ENCODE measurements at places on chromosomes 1 and 21.

- DNase-seq = no peak
Observed at GRCh38 chr21:44018813-44019567, 6.9 kb downstream of the TRAPPC10 start.

- DNase-seq = no peak
Observed at GRCh38 chr1:147273409-147274336, 31.2 kb downstream of the CHD1L start.

GRCh38 chr1:166789286-166789685 lies 50.0 kb upstream of the POGK start:
- no peak for DNase-seq

GRCh38 chr1:225830841-225831240 lies 20.9 kb downstream of the EPHX1 start:
- DNase-seq = no peak

DNA sequence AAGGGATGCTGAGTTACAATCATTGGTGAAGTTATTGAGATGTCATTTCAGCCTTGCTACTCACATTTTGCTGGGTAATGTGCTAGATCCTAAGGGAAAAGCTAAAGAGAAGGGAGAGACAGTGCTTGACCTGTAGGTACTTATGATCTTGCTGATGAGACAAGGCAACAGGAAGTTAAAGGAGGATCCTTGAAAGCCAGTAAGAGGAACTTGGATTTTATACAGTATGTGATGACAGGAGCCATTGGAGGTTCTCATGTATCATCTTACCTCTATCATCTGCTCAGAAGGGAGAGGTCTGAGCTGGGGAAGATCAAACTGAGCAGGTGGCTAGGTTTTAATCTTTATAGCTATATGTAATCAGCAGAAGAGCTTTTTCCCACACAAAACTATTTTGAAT lies 6.3 kb downstream of the APOBEC4 start:
- DNase-seq = no peak

- DNase-seq = no peak
Observed at GRCh38 chr1:5647234-5647633, 345.0 kb downstream of the NPHP4 start.

- no peak for DNase-seq
Observed at GRCh38 chr1:82401116-82401515, 600.4 kb downstream of the ADGRL2 start.

DNA sequence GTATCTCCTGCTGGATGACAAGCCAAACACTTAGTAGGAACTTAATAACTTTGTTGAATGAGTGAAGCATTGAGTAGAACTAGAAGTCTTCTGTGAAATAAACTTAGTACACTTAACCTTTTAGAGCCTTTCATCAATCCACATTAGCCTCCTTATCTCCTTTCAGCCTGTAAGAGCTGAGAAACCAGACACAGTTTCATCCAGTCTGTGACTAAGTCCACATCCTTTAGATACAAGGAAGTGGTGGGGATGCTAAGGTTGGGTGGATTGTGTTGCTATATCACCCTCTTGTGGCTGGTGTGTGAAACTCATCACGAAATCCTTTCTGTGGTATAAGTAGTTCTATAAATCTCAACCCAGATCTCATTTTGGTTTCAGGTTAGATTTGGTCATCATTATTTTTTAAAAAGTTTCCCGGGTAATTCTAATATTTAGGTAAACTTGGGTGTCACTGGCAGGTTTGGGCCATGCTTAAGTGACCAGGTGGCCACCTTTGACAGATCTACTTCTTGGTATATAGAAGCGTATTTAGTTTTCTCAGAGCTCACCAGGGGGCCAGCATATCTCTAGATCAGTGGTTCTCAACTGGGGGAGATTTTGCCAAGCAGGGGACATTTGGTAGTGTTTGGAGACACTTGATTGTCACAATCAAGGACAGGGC lies 27.8 kb upstream of the CD84 start:
- DNase-seq = peak; percentile 26

- no peak for DNase-seq
Observed at GRCh38 chr1:15178571-15179484, 25.3 kb downstream of the TMEM51 start.

GRCh38 chr1:209105701-209106100 lies 477.8 kb upstream of the CAMK1G start:
- no peak for DNase-seq

GRCh38 chr21:44262338-44263056 lies 800 bp upstream of the DNMT3L start:
- no peak for DNase-seq

- no peak for DNase-seq
Observed at GRCh38 chr1:5742801-5743200, 249.4 kb downstream of the NPHP4 start.

DNA sequence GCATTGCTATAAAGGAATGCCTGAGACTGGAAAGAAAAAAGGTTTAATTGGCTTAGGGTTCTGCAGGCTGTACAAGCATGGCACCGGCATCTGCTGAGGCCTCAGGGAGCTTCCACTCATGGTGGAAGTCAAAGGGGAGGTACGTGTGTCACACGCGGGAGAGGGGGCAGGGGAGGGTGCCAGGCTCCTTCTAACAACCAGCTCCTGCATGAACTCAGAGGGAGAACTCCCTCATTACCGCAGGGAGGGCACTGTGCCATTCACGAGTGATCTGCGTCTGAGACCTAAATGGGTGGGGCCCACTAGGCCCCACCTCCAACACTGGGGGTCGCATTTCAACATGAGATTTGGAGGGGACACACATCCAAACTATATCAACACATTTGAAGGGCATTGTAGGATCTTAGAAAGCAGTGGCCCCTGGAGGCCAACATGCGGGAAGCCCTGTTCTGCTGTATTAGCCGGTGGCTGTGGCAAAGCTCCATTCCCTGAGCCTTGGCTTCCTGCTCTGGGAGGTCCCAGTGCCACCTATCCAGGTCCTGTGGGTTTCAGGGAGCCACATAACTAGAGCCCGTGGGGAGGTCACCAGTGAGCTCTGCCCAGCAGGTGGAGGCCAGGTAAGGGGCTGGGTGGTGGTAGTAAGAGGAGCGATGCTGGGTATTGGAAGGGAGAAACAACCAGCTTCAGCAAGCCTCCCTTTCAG lies 10.0 kb downstream of the WNT3A start:
- no peak for DNase-seq

DNA sequence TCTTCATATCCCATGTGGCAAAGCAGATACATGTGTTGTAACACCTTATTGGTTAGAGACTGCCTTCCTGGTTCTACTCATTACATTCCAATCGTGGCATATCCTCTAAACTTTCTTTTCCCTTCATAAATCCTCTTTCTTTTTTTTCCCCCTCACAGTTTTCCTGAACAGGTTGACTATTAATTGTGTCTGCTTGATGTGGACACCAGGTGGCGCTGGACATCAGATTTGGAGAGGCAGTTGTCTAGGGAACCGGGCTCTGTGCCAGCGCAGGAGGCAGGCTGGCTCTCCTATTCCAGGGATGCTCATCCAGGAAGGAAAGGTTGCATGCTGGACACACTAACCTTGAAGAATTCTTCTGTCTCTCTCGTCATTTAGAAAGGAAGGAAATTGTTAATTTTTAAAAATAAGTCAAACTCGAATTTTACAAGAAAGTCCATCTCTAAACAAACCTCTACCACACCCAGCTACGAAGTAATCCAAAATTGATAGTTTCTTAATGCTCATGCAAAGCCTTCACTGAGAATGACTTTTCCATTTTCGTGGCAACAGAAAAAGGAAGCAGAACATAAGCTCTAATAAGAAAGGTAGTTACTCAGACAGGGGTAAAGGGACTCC lies 59.4 kb upstream of the ASB17 start:
- DNase-seq = peak; percentile 71

DNA sequence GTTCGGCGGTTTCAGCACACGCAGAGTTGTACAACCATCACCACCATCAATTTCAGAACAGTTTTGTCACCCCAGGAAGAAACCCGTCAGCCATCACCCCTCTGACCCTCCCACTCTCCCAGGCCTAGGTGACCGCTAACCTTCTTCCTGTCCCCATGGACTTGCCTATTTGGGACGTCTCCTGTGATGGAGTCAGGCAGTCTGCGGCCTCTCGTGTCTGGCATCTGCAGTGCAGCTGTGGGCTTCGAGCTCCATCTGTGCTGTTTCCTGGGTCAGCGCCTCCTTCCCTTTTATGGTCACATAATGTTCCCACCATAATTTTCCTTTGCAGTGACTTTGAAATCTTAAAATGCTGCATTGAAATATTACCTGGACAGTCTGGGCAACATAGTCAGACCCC lies 24.4 kb downstream of the SLC45A1 start:
- no peak for DNase-seq

DNA sequence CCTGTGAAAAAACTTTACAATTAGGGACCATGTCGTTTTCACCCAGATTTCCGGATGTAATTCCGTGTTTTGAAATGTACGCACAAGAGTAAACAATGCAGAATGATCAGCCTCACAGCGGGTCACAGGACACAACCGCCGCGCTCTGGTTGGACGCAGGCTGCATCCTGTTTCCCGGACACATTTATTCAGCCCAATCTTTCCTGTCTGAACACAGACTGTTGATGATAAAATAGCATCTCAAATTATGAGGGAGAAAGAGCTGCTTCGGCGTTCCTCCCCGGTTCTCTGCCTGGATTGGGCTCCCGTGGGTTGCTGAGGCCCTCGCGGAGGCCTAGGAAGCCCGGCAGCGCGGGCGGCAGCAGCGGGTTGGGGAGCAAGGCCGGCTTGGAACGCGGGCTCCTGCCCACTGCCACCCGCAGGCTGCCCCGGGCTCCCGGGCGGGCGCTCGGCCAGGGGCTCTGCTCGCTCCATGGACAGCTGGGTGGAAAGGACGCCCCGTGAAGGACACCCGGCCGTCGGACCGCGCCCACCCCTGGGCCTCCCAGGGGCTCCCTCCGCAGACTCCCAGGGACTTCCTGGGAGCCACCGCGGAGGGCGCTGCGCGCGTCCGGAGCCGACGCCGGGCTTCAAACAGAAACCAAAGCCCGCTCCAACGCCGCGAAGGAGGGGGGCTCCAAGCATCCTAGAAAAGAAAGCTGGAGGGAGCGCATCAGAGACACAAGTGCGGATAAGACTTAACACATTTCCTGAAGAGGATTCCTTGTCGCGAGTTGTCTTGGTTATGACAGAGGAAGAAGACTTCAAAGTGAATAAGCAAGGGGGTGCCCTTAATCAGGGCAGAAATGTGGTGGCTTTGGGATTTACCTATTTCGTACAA lies 122.3 kb downstream of the ESRRG start:
- DNase-seq = peak; percentile 62

- DNase-seq = no peak
Observed at GRCh38 chr1:29505532-29506220, 269.4 kb downstream of the PTPRU start.

GRCh38 chr1:206787891-206788290 lies 15.6 kb upstream of the IL10 start:
- no peak for DNase-seq

DNA sequence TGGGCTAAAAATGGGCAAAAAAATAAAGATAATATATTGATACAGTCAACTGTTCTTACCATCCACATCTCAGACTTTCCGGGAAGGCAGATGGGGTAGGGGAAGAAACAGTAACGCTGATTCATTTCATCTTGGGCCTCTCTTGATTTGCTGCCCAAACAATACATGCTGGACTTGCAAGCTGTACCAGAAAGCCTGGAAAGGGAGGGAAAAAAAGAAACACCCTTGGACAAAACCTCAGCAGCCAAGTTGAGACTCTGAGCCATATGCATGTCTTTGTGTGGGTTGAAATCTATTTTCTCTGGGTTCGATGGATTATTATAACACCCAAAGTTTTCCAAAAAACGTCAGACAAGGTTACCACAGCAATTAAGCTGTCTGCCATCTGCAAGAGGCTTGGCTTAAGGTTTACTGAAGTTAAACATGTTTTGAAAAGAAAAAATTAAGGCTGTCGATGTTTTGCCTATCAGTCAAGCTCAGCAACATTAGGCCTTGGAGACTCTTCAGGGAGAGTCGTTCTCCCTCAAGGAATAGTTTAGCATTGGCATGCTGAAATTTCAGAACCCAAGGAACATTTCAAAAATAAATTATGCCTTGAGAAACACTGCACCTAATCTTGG lies 71.2 kb downstream of the PSMG1 start:
- no peak for DNase-seq

GRCh38 chr1:248851390-248851789 lies 7.5 kb downstream of the ZNF692 start:
- no peak for DNase-seq

DNA sequence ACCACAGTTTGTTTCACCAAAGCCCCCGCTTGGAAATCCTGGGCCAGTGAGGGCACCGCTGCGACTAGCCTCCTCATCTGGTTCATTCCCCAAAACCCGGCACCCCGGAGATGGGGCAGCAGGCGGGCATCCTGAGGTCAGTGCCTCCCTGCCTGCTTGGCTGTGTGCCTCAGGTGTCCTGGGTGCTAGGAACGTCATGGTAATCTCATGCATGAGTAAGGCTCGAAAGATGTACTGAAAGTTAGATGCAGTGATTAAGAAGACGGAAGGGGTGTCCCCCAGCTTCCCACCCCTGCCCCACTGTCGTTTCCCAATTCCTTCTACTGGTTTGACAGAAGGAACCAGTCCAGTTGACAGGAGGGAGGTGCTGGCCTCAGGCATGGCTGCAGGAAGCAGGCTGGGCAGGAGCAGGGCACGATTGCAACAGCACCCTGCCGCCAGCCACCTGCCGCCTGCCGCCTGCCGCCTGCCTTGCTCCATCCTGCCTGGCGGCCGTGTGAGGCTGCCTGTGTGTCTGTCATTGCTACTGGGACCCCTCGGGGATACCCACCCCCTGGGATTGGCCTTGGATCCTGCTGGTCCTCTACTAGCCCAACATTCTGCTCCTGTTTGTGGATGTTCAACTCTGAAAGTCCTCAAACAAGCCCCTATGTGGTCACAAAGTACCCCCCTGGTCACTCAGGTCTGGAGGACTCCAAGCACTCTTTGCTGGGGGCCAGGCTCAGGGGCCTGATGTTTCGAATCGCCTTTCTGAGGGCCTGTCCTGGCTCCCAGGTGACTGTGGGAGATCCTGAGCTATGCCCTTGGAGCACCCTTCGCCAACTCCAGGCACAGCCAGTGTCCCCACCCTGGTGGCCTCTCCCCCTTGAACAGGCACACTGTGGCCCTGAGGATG lies 73.0 kb upstream of the IFFO2 start:
- no peak for DNase-seq

DNA sequence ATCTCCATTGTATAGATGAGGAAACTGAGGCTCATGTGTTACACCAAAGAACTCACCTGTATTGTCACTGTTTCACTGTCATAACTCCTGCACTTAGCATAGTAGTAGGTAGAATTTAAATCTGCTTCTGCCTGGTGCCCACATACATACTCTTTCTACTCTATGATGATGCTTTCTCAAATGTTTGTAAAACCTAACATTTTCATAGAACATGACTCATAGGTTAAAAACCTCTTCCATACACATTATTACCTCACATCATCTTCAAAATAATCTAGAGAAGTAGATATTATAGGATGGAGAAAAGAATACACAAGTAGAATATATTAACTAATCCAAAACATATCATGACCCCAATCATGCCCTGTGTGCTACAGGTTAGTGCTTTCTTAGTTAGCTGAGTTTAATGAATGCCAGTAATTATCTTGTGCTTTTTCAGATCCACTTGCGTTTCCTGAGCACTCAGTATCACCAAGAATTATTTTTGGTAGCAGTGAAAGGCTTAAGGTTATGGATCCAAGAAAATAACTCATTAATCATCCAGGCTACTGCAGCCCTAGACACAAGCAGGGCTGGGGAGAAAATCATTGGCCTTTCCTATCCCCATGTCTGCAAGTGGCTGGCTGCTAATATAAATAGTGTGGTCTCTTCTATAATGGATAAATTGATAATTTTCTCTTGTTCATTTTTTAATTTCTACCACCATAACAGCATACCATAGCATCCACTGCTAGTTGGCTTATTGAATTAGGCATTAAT lies 156.9 kb downstream of the LRRC40 start:
- DNase-seq = no peak
